ENCODE measurements at places on chromosomes 11 and 22.
A peak's percentile ranks its signal among the peaks of the same experiment; 100 is the strongest.

DNA sequence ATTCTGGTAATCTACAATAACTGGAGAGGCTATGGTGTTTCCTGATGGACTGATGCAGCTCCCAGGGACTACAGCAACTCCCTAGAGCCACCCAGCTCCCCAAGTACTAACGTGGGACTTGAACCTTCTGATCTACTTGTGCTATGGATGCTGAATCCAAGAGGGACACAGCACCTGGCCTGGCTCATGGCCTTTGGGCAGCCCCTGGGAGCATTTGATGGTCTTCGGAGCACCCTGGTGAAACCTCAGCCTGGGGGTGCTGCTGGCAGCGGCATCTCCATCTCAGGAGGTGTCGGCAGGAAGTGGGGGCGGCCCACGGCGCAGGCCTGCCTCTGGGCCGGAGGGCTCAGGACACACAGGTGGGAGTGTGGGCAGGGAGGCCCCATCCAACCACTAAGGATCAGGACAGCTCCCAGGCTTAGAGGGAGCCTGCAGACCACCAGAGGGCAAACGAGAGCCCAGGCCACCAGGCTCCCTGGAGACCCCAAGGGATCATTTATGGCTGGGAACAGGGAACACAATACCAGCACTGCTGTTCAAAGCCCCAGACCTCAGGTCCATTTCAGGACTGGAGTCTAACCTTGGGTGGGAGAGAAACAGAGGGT lies 8.7 kb downstream of the EHD1 start:
- no peak for DNase-seq

DNA sequence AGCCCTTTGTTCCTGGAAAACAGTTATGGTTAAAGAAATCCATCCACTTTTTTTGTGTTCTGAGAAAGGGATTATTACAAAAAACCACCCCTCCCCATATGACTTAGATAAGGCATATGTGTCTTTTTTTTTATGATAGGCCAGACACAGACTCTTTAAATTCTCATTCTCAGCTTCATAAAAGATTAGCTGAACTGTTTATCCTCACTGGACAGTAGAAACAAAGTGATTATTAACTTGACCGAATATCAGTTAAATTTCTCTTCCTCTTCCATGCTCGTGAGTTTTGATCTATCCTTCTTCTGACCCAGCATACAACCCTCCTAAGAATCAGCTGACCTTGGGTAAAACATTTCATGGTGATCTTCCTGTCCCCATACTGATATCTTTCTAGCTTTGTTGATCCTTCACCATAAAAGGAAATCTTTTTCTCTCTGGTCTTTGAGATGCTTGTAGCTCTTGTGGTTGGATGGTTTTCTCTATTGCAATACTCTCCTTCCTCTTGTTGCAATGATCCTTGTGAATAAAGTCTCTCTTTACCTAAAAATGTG lies 26.2 kb downstream of the OR2AG2 start:
- no peak for DNase-seq

GRCh38 chr22:44330744-44331660 lies 18.3 kb upstream of the SHISAL1 start:
- DNase-seq, result no peak

- DNase-seq, result no peak
Measured at GRCh38 chr11:101082813-101083212, 46.8 kb downstream of the PGR start.

DNA sequence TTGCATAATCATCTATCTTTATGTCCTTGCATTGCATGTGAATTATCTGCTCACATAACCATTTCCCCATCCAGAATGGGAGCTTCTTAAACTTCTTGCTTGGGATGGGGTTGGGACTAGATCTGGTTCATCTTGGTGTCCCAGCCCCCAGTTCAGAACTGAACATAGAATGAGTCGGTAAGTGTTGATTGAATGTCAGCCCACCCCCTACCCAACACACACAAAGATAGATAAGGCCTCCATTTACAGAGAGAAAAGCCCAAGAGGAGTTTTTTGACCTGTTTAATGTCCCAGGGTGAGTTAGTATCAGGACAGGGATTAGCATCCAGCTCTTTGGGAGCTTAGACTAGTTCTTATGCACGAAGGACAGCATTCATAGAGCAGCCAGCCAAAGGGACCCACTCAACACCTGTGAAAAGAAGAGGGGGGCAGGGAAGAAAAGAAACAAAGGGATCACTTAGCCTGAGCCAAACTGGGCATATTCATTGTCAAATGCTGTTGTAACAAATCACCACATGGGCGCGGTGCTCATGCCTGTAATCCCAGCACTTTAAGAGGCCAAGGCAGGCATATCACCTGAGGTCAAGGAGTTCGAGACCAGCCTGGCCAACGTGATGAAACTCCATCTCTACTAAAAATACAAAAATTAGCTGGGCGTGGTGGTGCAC lies 57.4 kb downstream of the CHRDL2 start:
- no peak for DNase-seq

DNA sequence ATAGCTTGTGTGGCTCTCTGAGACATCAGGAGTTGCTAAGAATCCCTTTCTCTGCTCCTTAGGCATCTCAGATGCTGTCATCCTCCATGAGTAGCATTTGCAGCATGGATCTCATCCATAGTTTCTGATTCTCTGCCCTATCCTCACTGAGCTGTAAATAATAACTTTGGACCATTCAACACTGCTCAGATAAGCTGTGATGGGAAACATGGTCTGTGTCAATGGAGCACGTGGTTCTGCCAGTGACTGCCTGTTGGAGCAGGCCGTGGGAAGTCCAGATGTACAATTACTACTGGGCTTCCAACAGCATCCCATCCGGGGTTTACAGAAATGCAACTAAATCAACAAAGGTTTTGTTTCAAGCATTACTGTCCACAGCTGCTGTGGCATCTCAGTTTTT lies 160.1 kb downstream of the OR4C45 start:
- no peak for DNase-seq

DNA sequence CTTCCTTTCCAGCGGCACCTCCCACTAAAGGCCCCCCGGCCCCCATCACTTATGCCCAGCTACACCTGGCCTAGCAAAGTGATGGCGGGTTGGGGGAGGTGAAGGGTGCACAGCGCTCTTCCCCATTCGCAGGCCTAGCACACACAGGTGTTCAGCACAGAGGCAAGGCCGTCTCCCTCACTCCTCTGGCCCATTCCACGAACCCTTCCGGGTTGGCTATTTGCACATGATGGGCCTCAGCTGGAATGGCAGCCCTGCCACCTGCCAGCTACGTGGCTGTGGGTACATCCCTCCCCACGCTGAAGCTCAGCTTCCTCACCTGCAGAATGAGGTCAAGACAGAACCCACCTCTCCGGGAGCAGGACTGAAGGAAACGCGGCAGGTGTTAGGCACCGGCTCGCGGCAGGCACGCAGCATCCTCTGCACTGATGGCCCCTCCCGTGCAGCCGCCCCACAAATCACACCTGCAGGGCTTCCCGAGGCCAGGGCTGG lies 4.8 kb downstream of the KIAA0930 start:
- DNase-seq, result no peak

DNA sequence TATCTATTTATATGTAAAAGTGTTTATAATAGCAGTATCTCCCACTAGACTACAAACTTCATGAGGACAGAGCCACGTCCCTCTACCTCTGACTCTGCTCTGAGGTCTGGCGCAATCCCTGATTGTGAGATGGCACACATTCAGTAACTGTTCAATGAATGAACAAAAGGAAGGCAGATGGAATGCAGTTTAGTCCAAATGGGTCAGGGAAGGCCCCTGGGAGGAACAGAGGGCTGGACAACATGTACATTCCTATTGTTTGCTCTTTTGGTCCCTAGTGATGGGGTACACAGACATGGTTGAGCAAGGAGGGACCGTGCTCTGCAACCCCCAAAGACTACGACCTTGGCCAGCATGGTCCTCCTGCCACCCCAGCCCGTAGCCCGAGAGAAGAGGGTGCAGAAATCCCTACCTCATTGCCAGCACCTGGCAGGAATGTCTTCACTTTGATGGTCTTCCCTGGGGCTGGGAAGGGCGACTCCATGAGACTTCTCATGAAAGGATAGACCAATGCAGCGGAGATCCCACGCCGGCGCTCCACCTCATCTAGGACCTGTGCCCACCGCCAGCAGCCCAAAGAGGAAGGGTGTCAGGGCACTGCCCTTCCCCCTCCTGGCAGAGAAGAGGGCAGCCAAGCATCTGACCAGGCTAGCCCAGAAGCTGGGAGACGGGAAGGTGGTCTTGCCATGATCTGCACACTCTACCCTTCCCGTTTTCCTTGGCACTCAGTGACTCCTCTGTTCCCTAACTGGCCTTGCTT lies 24.3 kb downstream of the RPL27A start:
- no peak for DNase-seq

GRCh38 chr22:29840498-29840897 lies 2.4 kb upstream of the ASCC2 start:
- DNase-seq, result no peak

GRCh38 chr22:24525416-24526037 lies 29.4 kb downstream of the GUCD1 start:
- peak; percentile 86 for DNase-seq

DNA sequence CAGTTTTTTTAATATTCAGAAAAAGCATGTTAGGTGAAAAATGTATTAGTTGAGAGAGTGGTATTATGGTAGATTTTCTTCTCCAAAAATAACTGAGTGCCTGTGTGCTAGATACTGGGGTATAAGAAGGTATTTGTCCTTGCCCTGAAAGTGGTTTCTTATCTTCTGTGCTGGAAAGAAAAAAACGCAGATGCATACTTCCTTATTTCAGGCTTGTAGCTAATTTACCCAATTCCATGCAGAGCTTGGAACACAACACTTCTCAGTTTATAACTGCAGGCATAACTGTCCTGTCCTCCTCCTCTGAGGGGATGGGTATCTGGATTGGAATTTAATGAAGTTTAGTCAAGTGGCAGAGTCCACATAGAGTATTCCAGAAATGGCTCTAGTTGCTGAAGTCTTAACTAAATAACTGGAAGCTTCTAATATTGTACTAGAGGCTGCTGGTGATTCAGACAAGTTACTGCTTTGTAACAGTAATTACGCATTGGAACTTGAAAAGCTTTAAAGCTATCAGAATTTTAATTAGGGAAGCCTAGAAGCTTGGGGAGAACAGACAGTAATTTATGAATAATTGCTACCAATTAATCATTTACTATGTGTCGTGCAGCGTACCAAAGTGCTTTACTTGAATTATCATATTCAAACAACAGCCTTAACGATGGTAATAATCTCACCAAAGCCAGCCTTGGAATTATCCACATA lies 12.7 kb upstream of the C11orf91 start:
- no peak for DNase-seq

GRCh38 chr11:74306435-74307175 lies 4.8 kb downstream of the P4HA3 start:
- no peak for DNase-seq

DNA sequence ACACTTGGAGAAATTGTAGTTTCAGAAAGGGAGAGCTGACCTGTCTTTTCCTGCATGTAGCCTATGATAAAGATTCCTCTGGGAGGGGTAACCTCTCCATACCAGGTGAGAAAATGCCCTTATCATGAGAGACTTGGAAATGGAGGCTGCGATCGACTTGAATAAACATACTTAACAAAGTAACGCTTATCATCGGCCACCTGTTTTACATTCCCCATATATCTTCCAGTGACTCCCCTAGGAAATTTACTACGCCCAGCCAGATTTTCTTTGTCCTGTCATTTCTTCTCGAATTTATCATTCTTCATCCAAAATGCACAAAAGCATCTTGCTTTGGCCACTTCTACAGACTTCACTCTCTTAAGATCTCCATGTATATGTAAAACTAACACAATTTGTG lies 143.5 kb downstream of the CCDC81 start:
- no peak for DNase-seq

- DNase-seq, result no peak
Measured at GRCh38 chr11:112734207-112734606, 227.0 kb upstream of the NCAM1 start.
